Stimulated activated CD4-positive, alpha-beta T cell treated with anti-CD3 and anti-CD28 coated beads, TNF-alpha, amount 100 ng/mL, for 4 hours (primary cell): ENCODE measurements at places on chromosomes 4 and X.
A peak's percentile ranks its signal among the peaks of the same experiment; 100 is the strongest.

DNA sequence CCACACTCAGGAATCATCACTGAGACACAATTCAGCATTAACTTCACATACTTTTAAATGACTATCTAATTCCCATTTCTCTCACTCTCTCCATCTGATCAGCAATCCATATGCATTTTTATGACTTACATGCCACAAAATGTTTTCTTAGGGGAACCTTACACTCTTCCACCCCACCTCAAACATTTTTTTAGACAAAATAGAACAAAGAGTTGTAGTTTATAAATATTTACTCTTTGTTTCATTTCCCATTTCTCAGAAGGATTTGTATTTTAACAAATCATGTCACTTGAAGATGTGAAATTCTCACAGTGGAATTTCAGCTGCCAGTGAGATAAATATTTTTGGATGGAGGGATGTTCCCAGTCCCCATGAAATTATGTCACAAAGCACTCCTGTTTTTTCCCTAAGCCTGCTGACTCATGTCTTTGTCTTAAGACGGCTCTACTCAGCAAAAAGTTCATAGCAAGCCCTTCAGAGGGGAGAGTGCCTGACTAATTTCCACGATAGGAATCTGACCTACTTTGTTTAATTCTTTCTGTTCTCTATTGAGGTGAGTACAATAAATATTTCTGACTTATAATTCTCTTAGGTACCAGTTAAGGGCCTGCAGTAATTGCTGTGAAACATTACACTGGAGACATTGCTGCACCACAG, 257.7 kb downstream of the THOC2 start:
- no peak for DNase-seq

DNA sequence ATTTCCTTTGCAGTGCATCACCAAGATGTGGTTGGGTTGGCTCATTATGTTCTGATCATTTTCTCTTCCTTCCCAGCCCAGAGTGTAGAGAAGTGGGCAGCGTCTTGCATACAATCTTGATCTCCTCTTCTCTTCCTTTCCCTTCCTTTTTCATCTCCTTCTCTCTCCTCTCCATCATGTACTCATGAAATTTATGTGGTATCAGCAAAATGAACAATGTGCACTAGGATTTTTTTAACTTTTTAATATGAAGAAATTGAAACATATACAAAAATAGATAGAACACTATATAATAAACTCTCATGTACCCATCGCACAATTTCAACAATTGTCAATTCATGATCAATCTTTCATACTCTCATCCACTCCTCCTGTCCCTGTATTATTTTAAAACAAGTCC, 593.5 kb downstream of the BCOR start:
- no peak for DNase-seq

- DNase-seq: peak; percentile 9
Measured at GRCh38 chrX:54825716-54826438, 18.3 kb downstream of the MAGED2 start.

DNA sequence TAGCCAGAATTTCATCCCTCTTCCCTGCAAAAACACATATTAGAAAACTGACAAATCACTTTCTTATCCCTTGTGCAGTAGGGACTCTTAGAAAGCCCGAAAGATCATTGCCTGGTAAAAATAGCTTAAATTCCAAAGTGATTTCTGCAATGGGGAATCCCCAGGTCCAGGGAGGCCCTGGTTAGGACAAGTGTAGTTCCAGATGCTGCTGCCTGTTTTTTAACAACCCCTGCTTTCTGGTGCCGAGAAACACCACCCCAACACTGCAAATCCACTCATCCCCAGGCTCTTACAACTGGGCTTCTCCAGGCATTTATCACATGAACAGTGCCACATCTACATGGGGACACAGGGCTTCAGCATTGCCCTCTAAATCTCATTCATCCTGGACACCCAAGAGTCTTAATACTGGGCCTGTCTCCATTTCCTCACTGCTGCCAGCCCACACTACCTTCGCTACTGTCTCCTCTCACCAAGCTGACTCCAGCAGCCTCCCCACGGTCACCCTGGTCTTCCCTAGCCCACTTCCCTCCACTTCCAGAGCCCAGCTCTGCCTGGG, 112.2 kb upstream of the PSAPL1 start:
- no peak for DNase-seq

- no peak for DNase-seq
Measured at GRCh38 chrX:109773374-109773773, 40.3 kb upstream of the ACSL4 start.

- no peak for DNase-seq
Measured at GRCh38 chr4:29375716-29376115, 1344.5 kb upstream of the PCDH7 start.

GRCh38 chr4:110854021-110854678, 231.3 kb upstream of the PITX2 start:
- DNase-seq: no peak

DNA sequence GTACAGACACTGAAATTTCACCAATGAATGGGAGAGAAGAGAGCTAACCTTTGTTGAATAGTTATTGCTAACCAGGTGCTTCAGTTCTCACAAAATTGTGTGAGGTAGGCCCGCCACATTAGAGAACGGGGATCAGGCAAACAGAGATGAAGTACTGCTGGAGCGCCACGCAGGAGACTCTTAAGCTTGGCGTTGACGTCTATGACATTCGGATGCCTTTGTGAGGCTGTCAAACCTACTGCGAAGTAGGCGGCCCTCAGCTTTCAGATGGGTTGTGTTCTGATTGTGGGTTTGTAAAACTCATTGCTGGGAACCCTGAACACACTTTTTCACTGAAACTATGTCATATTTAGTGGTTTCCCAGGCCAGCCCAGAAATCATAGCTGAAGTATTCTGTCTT, 173.6 kb downstream of the CBR4 start:
- DNase-seq: no peak

DNA sequence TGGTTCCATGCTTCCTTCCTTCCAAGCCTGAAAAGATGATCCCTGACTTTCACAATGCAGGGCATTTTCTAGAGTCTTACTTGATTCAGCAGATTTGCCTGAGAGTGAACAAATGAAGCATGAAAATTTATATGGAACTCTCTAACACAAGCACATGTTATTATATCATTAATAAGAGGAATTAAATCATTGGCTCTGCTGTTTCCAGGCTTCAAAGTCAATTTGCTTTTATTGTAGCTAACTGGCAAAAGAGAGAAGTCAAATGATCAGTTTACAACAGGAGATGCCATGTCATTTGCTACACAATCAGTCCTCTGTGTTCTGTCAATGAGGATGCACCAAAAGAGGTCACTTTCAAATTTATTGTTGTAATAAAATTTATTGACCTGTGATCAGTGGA, 101.5 kb upstream of the UGT8 start:
- no peak for DNase-seq

GRCh38 chr4:3869174-3869572, 103.0 kb downstream of the ADRA2C start:
- no peak for DNase-seq

DNA sequence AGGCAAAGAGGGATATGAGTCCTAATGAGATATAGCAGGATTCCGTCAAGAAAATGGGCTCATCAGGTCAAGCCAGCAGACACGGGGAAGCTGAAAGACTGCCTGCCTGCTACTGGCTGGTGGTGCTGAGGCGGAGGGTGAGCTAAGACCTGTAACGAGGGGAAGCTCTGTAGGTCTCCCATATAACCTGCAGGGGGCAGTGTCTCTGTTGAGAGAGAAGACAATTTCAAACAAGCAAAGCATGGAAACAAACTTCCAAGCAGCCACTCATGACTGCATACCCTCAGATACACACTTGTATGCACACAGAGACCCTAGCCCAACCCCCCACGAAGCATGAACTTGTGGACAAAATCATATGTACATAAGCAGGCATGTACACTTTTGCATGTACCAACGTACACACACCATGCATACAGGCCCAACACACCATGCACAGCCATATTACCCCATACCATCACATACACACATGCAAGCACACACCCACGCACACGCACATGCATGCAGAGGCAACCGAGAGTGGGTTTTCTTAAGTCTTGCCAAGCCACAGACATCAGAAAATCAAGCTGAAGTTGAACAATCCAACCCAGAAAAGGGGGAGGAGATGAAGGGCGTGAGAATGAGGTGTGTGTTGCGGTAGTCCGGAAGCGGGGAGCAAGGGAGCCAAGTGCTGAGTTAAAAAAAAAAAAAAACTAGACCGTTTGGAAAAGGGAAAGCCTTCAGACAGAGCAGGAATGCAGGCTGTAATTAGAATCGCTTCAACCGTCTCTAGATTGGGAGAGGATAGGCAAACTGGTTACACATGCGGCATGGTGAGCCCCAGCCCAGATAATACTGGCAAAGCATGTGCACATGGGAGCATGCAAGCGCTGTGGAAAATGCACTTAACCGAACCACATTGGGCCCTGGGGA, 71.0 kb downstream of the PJA1 start:
- DNase-seq: no peak

DNA sequence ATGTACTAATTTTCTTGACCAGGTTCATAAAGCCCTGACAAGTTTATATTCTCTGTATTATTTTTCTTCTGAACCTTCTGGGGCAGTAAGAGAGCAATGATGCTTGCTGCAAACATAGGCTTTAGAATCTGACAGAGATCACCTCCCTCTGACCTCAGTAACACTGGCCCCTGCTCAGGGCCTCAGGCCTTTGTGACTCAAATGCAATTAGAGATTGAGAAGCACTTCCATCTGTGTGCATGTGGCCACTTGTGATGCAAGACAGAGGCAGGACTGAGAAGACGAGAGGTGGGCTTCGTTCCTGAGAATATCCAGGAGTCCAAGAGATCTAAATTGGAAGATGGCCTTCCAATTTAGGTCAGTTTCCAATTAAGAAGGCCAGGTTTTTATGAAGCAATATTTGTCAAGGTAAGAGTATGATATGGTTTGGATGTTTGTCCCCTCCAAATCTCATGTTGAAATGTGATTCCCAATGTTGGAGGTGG, 82.8 kb upstream of the VEGFC start:
- no peak for DNase-seq

DNA sequence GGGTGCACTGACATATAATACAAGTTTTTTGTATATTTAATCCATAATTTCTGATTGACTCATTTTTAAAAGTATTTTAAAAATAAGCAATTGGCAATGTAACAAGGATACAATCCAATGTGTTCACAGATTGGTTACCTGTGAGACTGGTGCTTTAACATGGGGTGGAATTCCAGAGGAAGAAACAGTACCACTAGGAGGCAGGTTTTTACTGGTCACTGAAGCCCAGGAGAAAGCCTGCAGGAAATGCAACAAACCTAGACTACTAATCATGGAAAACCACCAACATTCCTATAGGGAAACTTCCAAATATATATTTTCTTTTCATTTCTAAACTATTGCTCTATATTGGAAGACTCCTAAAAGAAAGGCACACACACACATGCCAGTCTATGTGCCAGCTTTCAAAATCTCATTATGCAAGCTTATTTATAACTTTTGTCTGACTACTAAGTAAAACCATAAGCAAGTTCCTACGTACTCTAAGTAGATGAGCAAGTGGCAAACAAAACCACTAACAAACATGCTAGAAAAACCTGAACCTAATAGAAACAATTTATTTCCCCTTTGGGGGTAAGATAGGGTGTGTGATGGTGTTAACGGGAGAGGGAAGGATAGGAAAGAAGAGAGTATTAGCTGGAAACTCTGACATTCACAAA, 19.2 kb downstream of the G3BP2 start:
- no peak for DNase-seq

DNA sequence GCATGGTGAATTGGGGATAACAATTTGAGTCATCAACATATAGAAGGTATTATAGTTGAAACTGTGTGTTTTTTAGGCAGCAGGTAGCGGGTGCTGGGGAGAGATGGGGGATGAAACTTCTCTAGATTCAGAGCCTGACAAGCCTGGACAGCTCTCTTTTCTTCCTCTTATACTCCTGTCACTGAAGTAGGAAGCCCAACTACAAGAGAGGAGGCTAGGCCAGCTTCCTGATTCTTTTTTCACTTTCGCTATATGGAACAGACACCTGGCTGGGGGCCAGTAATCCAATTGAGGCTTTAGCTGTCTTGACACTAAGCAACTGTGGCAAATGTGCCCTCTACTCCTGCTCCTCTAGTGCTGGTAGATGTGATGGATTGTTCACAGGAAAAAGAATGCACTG, 69.2 kb downstream of the PHKA1 start:
- DNase-seq: no peak

DNA sequence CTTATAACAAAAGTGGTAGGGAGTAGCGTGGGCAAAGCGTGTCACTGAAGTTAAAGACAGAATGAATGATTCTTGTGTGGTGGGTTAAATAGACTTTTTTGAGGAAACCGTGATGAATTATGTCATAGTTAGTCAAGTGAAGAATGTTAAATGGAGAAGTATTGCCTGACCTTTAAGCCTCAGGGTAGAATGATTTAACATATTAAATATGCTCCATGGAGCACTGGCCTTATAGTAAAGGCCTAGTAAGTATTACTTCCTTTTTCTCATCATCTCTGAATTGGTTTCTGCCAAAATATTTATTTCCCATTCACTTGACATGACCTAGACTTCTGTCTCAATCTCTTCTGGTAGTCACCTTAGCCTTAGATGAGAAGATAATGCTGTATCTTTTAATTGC, 23.7 kb downstream of the MAGEB1 start:
- DNase-seq: no peak

- DNase-seq: no peak
Measured at GRCh38 chr4:189600718-189601435, 339.8 kb upstream of the FRG1 start.

DNA sequence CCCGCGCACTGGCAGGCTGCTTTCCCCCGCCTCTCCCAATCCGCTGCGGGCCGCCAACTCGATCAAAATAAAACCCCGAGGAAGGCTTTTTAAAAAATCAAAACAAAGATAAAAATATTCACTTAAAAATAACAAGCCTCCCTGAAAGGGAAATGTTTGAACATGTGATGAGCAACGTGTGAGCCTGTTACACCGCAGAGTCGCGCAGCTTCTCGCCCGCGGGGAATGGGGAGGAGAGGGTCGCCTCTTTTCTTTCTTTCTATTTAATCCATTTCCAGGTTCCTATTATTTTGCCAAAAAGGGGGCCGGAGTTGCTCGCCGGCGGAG, 326.0 kb upstream of the F9 start:
- no peak for DNase-seq

GRCh38 chrX:98448524-98448923, 1564.8 kb downstream of the RPA4 start:
- DNase-seq: no peak

DNA sequence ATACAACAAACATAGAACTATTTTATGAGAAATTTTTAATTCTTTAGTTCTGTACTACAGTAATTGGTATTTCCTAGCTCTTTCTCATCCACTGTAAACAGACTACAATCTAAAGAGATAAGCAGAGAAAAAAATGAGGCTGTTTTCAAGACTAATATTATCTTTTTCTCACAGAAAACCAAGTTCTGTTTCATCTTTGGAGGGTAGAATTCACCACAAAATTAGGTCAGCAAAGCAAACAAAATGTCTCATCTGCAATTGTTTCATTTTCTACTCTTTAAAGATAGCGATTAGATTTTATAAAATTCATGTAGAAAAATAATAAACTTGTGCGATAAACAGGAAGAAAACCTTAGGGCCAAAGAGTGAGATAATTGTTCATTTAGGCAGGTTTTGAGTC, 10.8 kb downstream of the APOO start:
- no peak for DNase-seq

GRCh38 chrX:49844611-49845010, 15.5 kb downstream of the PAGE4 start:
- DNase-seq: no peak

GRCh38 chr4:185255868-185256267, 46.5 kb downstream of the SNX25 start:
- no peak for DNase-seq
